Chondrocyte (in vitro differentiated cells): ENCODE measurements at places on chromosomes 1 and 21. TPM values are rescaled to one million over a fixed set of nuclear protein-coding genes. Genes with fewer than 3 reads are reported as not detected.
A peak's percentile ranks its signal among the peaks of the same experiment; 100 is the strongest.

The FCGR2B gene
- total RNA-seq, result not detected in 3 replicates

DNA sequence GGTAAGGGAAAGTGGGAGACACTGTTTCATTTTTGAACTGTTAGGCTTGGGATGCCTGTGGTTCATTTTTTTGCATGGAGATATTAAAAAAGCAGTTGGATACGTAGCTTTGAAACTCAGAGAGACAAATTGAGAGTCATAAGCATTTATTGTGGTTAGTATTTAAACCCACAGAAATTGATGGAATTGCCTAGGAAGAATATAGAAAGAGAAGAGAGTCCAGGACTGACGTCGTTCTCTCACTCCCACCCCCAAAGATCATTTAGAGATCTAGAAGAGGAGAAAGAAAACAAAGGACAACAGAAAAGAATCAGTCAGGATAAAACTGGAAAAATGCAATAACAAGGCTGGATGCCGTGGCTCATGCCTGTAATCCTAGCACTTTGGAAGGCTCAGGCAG, 73.2 kb upstream of the BMP8A start:
- H3K4me3 ChIP-seq, result peak overlapping the region; percentile 11
- H3K36me3 ChIP-seq, result peaks cover 12% of the 10 kb centered on the region
- peaks cover 62% of the 10 kb centered on the region for H3K4me1 ChIP-seq
- DNase-seq, result no peak
- no peaks in the 10 kb centered on the region for H3K27me3 ChIP-seq

The HIVEP3 gene
- 3.6 to 5.6 TPM (median 4.5 TPM) in 3 replicates for total RNA-seq

The SYF2 gene
- total RNA-seq, result 23.2 to 25.9 TPM (median 24.3 TPM) in 3 replicates

- no peaks in the 10 kb centered on the region for H3K4me1 ChIP-seq
- H3K4me3 ChIP-seq, result no peak overlapping the region
- H3K27me3 ChIP-seq, result no peaks in the 10 kb centered on the region
- peaks cover 5% of the 10 kb centered on the region for H3K36me3 ChIP-seq
- no peak overlapping the region for H3K27ac ChIP-seq
- no peak for DNase-seq
Observed at GRCh38 chr1:238370599-238370998, 479.9 kb upstream of the ZP4 start.

DNA sequence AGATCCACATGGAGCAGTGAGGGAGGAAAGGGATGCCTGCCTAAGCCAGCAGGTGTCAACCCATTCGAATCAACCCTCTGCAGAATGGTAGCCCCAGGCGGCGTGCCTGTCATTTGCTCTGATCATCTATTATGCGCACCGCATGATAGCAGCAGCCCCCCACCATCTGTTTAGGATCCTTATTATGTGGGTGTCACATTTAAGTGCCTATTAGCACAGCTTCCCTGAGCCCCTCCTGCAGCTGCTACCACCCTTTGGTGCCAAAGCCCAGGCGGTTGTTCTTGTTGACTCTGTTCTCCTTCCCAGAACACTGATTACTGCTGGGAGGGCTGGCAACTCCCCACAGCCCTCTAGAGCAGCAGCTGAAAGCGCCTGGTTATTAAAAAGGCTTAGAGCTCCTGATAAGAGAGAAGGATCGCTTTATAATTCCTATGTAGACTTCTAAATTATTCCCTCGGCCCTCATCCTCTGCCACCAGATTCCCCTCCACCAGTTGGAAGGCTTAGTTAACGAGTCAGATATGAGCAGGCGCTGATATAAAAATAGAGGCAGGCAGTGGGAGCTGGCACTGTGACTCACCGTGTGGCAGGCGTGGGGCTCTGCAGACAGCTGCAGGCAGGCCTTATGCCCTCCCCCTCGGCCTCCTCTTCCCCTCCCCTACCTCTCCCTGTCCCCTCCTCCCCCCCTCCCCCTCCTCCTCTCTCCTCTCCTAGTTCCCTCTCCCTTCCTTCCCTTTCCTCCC, 23.0 kb downstream of the ACTA1 start:
- peak overlapping the region; percentile 53 for H3K4me3 ChIP-seq
- peaks cover 51% of the 10 kb centered on the region for H3K4me1 ChIP-seq
- no peak for DNase-seq
- H3K36me3 ChIP-seq, result no peaks in the 10 kb centered on the region
- peak overlapping the region; percentile 93 for H3K27ac ChIP-seq

The CFHR4 gene
- total RNA-seq, result not detected in 3 replicates

DNA sequence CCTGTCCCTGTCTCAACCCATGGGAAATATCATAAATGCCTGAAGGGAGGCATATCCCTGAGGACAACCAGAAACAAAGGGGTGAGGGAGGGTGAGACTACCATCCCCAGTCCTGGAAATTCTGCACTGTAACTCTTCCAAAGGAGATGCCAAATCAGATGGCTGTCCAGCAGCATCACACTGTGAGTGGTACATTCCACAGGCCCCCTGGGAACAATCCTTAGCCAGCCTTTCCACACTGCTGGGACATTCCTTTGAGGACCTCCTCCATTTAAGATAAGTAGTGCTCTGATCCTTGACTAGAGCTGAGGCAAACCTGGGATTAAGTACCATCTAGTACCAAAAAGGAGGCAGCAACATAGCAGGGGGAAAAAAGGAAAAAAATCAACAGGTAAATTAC, 10.7 kb downstream of the IVL start:
- no peak overlapping the region for H3K4me3 ChIP-seq
- H3K27ac ChIP-seq, result no peak overlapping the region
- H3K4me1 ChIP-seq, result no peaks in the 10 kb centered on the region

DNA sequence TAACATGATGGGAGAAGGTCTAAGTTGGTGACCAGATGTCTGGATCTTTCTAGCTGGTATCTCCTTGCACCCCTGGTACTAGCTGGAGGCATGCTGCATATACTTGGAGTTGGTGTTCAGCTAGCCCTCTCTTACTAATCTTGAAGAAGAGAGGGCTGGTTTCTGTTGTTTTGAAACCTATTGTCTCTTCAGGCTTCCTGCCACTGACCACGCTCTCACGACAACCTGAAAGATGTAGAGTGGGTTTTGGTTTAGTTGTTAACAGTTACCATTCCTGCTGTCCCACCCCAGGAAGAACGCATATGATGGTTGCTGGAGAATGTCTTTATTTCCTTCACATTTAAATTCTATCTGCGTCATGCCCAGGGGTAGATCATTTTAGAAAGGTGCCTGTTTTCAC, 3.6 kb downstream of the MAN1C1 start:
- H3K27ac ChIP-seq, result no peak overlapping the region
- H3K36me3 ChIP-seq, result no peaks in the 10 kb centered on the region
- H3K4me3 ChIP-seq, result no peak overlapping the region
- DNase-seq, result no peak
- H3K4me1 ChIP-seq, result peaks cover 28% of the 10 kb centered on the region
- H3K27me3 ChIP-seq, result peaks cover 4% of the 10 kb centered on the region

DNA sequence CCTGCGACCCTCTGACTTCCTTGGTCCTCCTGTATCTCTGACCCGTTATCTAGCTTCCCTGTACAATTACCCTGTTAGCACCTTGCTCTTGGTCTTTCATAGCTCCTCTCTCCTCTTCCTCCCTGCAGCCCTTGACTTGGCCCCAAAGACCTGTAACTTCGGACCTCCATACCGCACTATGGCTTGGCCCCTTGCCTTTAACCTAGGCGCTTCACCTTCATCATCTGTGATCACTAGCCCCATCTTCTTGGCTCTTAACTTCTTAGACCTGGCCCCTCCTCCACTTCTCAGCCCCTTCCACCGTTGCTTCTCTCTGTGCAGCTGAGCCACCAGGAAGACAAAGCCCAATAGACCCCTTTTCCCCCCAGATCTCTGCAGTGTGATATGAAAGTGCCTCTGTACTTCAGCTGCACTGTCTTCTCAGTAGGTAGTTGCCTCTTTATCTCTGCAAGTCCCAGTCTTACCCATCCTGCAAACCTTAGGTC, 740 bp downstream of the ZNF691 start:
- H3K27me3 ChIP-seq, result no peaks in the 10 kb centered on the region
- H3K4me3 ChIP-seq, result peak overlapping the region; percentile 93
- no peak for DNase-seq

The SH3BP5L gene
- 30.1 to 33.9 TPM (median 30.8 TPM) in 3 replicates for total RNA-seq

DNA sequence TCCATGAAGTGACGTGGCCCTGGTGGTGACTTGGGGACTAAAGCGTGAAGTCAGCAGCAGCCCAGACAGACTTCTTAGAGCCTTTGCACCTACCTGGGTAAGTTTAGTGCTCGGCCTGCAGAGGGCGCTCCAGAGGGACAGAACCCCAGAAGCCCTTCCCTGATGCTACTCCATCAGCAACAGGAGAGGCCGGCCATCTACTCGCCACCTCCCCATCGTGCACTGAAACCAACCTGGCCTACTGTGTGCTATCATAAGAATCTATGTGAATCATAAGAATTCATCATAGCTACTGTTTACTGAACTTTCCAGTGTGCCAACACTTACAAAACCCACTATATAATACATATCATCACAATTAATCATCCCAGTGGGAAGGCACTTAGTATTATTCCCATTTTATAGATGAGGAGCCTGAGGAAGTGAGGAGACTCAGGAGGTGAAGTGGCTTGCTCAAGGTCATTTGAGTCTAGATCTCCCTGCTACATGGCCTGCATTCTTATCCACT, 7.9 kb upstream of the EDN2 start:
- DNase-seq, result no peak
- no peak overlapping the region for H3K27ac ChIP-seq
- no peaks in the 10 kb centered on the region for H3K27me3 ChIP-seq
- no peak overlapping the region for H3K4me3 ChIP-seq

- H3K27me3 ChIP-seq, result no peaks in the 10 kb centered on the region
- H3K27ac ChIP-seq, result no peak overlapping the region
- peaks cover 56% of the 10 kb centered on the region for H3K4me1 ChIP-seq
- H3K36me3 ChIP-seq, result peaks cover 31% of the 10 kb centered on the region
Observed at GRCh38 chr1:31694069-31694963, 9.5 kb downstream of the COL16A1 start.

DNA sequence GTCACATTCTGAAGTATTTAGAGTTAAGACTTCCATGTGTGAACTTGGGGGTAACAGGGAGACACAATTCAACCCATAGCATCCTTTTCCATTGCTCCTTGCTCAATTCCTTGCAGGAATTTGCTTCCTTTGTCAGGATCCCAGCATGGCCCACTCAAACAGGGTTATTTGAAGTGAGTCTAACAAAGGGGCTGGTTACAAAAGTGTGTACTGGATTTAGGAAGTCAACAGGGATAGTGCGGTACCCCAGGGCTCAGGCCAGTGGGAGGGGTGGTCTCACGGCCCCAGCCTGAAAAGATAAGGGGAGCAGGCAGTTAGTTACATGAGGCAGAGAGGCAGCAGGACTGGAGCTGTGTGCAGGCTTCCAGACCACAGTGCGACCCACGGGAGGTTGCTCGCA, 14.4 kb downstream of the LRRC38 start:
- H3K27me3 ChIP-seq, result peaks cover 3% of the 10 kb centered on the region
- no peaks in the 10 kb centered on the region for H3K36me3 ChIP-seq
- DNase-seq, result no peak
- no peaks in the 10 kb centered on the region for H3K4me1 ChIP-seq
- no peak overlapping the region for H3K4me3 ChIP-seq

The RAB3B gene
- 15.3 to 33.9 TPM (median 32.8 TPM) in 3 replicates for total RNA-seq

The CD247 gene
- total RNA-seq, result not detected in 3 replicates

- no peak overlapping the region for H3K4me3 ChIP-seq
- H3K27ac ChIP-seq, result no peak overlapping the region
- H3K4me1 ChIP-seq, result no peaks in the 10 kb centered on the region
- H3K36me3 ChIP-seq, result peaks cover 8% of the 10 kb centered on the region
Observed at GRCh38 chr1:31336687-31337467, 36.0 kb downstream of the FABP3 start.

GRCh38 chr1:176829261-176829660, 335.3 kb downstream of the ASTN1 start:
- H3K4me1 ChIP-seq, result peaks cover 8% of the 10 kb centered on the region
- H3K27me3 ChIP-seq, result peaks cover 11% of the 10 kb centered on the region
- H3K36me3 ChIP-seq, result no peaks in the 10 kb centered on the region
- DNase-seq, result no peak
- H3K27ac ChIP-seq, result no peak overlapping the region
- no peak overlapping the region for H3K4me3 ChIP-seq

DNA sequence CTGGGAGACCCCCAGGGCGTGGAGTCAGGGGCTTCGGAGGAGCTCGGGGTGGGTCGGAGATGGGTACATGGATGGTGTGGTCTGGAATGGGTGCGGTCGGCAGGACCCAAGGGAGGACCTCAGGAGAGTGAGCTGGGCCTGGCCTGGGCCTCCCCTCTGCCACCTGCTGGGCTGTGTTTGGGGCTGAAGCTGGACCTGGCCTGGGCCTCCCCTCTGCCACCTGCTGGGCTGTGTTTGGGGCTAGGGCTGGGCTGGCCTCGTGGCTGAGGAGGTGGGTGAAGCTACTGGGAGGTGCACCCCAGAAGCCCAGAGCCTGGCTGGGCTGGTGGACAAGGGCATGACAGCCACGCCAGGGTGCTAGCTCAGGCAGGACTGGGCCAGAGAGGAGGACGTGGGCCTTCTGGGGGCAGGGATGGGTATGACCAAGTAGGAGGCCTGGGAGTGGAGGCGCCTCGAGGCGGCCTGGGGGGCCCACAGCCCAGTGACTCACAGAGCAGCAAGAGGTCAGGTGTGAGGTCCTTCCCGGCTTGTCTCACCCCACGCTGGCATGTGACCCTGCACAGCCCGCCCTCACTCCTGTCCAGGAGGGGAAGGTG, 14.5 kb downstream of the SAMD11 start:
- H3K27ac ChIP-seq, result no peak overlapping the region
- DNase-seq, result no peak
- H3K4me3 ChIP-seq, result no peak overlapping the region

DNA sequence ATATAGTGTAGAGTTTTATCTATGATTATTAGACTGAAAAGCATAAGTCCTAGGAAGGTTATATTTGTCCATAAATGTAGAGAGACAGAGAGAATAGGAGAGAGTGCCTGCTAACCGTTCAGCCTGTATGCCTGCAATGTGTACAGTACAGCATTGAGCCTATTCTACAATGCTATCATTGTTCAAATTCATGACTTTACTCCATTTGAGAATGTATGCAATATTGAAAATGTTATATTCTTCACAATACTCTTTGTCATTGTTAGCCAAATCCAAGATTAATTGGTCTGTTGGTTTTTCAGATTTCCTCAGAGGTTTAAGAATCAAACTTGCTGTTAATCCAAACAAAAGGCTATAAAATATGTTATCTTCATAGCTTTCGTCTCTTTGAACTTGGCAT, 585.2 kb upstream of the B3GALT2 start:
- DNase-seq, result no peak
- no peaks in the 10 kb centered on the region for H3K4me1 ChIP-seq
- H3K4me3 ChIP-seq, result no peak overlapping the region
- peaks cover 2% of the 10 kb centered on the region for H3K36me3 ChIP-seq
- H3K27ac ChIP-seq, result no peak overlapping the region
